ENCODE measurements at places on chromosomes 13 and 19. TPM values are rescaled to one million over a fixed set of nuclear protein-coding genes. Genes with fewer than 3 reads are reported as not detected.

The ZNF415 gene
- 4.8 TPM for total RNA-seq

The PRR19 gene
- total RNA-seq = 1.5 TPM

The KLK11 gene
- total RNA-seq = not detected

The NFILZ gene
- total RNA-seq = not detected
